ENCODE measurements at places on chromosomes 3 and 15.

GRCh38 chr3:152737021-152737908, 97.7 kb upstream of the P2RY1 start:
- no peak for DNase-seq

GRCh38 chr3:128111147-128111546, 12.5 kb downstream of the RUVBL1 start:
- DNase-seq, result no peak

DNA sequence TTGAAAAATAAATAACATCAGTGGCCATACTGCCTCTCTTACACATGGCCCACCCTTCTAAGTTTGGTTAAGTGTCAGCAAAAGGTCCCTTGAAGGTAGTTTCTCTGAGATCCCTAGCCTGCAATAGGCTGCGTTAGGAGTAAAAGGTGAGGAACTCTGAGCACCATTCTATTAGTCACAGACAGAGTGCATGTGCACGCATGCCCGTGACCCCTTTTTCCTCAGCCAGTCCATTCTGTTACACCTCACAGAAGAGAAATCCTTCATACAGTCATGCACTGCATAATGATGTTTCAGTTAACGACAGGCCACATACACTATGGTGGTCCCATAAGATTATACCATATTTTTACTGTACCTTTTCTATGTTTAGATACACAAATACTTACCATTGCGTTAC, 12.5 kb downstream of the RCCD1 start:
- DNase-seq, result no peak

DNA sequence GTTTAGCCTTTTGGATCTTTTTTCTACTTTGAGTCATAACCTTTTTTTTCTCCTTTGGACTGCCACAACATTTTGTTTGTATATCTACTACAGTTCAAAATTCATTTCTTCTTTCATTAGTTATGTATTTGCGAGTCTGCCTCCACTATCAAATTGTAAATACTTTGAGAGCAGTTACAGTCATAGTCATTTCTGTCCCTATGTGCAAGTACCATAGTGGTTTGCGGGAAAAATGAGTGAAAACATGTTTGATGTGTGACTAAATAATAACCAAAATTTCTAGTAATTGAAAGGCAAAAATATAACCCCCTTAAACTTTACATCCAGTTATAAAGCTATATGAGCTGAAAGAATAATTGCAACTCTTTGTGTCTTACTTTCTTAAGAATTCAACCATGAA, 45.8 kb upstream of the CCDC50 start:
- DNase-seq, result no peak

DNA sequence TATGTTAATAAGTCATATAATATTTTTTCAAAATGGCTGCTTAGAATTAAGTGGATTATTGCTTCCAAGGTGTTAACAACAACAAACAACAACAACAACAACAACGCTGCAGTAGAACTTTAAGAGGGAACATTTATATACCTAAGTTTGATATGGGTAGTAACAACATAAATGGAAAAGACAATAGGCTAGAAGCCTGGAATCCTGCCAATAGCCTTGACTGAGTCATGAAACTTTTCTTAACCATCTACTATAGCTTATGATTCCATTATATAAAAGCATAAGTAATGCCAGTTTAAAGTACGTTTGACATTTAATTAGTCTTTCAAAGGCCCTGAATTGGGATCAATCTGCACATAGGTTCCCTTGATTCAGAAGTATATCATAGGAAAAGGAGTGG, 31.2 kb downstream of the SATB1 start:
- DNase-seq, result no peak

DNA sequence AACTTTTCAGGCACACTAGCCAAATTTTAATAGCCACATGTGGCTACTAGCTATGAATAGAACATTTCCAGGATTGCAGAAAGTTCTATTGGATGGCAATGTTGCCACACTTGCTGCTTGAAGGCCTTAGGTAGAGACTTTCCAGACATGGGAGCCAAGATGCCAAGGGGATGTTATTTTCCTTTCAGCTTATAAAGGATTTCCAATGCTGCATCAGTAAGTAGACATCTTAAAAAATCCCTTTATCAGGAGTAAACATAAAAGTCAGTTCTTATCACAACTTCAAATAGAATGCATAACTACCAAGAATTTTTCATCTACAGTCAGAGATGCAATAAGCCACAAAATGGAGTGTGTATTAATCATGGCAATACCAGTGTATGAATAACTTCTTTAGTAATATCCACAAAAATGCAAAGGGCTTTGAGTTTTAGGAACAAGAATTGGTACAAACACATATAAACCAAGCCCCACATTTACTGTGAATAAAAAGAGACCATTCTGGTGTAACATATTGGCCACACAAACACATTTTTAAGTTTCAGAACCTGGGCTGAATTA, 457.1 kb upstream of the ADAMTS9 start:
- DNase-seq, result peak; percentile 92

DNA sequence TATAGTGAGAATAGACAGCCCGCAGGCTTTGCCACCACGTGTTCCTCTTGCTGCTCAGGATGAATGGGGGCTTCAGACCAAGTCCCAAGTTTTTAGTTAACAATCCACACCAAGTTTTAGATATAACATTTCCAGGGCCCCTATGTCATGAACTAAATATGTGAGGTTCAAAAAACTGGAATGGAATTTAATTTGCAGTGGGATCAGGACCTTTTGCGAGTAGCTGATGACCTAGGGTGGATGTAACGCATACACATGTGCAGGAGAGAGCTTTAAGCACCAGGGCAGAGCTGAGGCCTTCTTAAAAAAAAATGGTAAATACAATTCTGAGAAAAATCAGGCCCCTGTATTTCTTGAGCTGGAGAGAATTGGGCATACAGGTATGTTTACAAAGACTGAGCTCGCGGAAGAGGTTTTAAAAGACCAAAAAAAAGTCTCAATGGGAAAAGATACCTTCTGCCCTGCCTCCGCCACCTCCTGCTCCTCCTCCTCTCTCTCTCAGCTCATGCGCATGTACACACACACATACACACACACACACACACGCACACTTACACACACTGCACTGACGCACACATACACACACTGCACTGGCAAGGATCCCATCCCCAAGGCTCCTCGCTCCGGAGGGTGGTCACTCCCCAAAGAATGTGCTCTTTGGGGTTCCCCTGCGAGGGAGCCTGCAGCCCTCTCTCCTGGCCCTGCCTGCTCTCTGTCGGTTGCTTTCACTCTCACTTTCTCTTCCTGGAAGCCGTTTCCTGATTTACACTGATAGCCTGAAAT, 48.2 kb upstream of the IGF1R start:
- peak; percentile 87 for DNase-seq

DNA sequence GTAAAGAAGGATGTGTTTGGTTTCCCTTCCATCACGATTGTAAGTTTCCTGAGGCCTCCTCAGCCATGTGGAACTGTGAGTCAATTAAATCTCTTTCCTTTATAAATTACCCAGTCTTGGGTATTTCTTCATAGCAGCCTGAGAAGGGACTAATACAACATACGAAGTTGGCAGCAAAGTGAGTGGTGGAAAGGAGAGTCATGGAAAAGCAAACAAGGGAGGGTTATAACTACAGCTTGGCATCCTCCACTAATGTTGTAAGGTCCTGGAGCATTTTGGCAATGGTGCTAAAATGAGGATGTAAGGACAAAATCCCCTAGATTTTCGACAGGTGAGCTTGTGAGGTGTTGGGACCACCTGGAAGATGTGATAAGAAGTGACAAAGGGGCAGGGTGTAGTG, 5.8 kb upstream of the TMEM41A start:
- DNase-seq, result no peak

- no peak for DNase-seq
Measured at GRCh38 chr15:78216276-78217104, 17.9 kb downstream of the ACSBG1 start.

DNA sequence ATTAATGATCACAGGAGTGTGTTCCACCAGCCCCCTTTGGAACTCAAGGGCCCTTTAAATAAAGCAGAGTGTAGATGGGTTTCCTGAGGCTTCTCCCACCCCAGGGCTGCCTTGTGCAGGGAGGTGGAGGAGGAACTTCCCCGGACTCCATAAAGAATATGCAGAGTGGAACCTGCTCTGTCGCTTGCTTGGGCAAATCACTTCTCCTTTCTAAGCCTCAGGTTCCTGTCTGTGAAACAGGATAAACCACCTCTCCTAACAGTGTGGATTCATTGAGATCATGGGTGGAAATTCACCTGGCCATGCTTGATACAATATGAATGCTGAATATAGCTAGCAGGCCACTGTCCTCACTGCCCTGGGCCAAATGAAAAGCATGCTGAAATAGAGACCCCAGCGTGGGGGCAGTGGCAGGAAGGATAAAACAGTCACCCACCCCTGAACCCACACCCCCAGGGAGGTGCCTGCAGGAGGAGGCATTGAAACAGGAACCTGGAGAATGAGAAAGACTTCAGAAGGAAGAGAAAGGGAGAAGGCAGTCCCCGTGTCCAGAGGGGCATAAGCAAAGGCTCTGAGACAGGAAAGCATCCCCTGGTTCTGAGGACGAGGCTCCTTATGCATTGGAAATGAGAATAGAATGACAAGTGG, 41.1 kb upstream of the CHRNB4 start:
- DNase-seq, result no peak

DNA sequence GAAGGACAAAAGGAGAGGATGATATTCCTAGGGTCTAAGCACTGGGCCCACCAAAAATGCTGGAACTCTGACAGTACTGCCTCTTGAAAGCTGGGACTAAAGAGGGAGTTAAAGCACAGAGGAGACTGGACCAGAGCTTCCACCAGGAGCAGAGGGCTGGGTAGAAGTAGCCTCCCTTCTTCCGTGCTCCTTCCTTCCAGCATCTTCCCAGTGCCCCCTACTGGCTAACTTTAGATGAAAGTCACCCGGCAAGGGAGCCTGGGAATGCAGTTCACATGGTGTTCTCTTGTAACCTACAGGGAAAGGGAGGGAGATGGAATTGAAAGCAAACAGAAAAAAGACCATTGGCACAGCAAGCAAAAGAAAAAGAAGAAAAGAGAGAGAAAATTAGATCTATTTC, 106.1 kb upstream of the COL8A1 start:
- DNase-seq, result peak; percentile 23

DNA sequence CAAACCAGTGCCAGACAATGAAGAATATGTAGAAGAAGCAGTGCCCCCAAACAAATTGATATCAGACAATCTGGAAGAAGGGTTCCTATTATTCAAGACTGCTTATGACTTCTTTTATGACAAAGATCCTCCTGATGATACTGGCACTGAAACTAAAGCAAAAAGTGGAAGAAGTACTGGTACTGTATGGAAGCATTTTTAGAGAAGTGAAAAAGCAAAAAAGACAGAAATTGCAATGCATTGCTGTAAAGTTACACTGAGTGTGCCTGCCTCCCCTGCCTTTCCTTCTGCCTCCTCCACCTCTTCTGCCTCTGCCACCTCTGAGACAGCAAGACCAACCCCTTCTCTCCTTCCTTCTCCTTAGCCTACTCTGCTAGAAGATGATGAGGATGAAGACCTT, 167.6 kb downstream of the PLCL2 start:
- no peak for DNase-seq

GRCh38 chr15:55518641-55519040, 10.6 kb upstream of the DNAAF4 start:
- DNase-seq, result no peak

GRCh38 chr15:95875121-95875643, 455.3 kb upstream of the NR2F2 start:
- DNase-seq, result no peak

DNA sequence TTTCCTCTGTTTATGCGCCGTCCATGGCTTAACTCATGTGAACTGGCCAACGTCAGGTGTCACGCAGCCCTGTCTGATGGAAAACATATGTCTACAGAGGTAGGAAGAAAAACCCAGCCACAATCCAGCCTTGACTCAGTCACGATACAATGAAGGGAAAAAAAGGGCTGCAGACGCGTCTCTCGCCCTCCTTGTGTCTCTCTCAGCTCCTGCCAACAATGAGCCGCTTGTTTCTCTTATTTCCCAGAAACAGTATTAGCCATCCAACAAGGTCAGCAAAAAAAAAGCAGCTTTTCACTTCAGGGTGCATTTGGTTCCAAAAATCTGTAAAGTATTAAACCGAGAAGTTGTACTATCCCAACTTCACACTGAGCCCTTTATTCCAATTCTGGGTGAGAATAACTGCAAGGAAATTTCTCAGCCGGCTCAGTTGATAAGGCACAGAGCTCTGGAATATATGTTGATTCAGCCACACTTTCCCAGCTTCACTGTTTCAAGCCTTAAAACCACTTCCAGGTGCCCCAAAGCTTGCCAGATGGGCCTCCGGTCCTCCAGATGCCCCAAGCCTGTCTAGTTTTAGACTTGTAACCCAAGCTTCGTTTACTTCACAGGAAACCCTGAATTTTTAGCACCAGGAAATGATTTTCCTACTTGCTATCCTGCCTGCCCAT, 79.4 kb downstream of the TM4SF4 start:
- DNase-seq, result peak; percentile 86

GRCh38 chr3:146536681-146537080, 7.7 kb downstream of the PLSCR1 start:
- no peak for DNase-seq

GRCh38 chr15:31161951-31162350, 60.4 kb upstream of the TRPM1 start:
- no peak for DNase-seq

DNA sequence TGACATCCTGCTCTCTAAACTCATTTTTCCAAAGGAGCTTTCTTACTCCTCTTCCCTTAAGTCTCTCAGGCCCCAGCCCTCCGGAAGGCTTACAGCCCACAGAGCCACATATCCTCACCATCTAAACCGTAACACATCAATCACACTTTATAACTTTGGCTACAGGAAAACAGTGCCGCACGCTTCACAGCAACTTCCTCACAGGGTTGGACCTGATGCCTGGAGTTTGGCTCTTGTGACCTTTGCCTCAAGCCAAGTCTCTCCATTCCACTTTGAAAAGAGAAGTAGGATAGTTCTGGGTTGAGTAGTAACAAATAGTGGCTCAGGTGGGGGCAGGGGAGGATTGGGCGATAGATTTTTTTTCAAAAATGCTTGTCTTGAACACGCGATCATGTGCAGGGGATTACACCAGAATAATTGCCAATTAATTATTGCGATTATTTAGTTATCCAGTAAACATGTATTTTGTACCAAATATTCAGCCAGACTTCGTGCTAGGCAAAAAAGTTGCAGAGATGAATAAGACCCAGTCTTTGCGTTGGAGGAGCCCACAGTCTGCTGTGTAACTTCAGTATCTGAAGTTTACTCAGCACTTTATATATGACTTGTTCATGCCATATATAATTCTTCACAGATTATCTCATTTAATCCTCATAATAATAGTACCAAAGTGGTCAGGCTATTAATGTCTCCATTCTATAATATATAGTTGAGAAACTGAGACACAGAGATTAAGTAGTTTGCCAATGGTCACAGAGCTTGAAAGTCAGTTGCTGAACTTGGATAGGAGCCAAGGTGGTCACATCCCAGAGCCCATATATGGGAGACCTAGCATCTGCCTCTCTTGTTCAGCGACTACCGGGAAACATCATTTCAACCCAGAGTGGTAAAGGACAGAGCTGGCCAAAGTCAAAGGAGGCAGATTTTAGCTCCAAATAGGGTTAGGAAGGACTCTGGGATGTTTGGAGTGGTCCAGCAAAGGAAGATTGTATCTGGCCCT, 2.4 kb upstream of the ETV5 start:
- peak; percentile 15 for DNase-seq

GRCh38 chr3:152396867-152397266, 128.1 kb downstream of the MBNL1 start:
- no peak for DNase-seq
